ENCODE measurements at places on chromosomes 5 and 9. TPM values are rescaled to one million over a fixed set of nuclear protein-coding genes. Genes with fewer than 3 reads are reported as not detected.

MTAP gene
- polyA plus RNA-seq: 20.5 TPM

SLC34A1 gene
- not detected for polyA plus RNA-seq

DNA sequence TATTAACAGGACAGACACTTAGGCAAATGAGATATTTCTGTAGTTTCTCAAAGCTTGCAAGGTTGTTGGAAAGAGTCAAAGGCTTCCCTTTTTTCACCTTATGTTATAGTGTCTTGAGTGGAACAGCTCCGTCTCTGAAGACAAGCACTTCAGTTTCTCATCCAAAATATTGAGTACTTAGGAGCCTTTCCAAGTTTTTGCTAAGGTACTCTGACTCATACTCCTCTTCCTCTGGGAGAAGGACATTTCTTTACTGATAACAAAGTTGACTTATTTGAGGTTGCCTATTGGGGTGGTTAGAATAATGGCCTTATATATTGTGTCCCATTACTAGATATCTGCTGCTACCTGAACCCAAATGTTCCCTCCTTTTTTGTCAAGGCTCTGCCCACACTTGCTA is 869.6 kb downstream of the MAT2B start:
- DNase-seq: peak; percentile 4

PCDHAC1 gene
- 0.31 TPM for polyA plus RNA-seq

GRCh38 chr5:113652161-113652560 is 138.7 kb downstream of the YTHDC2 start:
- no peak for DNase-seq

DNA sequence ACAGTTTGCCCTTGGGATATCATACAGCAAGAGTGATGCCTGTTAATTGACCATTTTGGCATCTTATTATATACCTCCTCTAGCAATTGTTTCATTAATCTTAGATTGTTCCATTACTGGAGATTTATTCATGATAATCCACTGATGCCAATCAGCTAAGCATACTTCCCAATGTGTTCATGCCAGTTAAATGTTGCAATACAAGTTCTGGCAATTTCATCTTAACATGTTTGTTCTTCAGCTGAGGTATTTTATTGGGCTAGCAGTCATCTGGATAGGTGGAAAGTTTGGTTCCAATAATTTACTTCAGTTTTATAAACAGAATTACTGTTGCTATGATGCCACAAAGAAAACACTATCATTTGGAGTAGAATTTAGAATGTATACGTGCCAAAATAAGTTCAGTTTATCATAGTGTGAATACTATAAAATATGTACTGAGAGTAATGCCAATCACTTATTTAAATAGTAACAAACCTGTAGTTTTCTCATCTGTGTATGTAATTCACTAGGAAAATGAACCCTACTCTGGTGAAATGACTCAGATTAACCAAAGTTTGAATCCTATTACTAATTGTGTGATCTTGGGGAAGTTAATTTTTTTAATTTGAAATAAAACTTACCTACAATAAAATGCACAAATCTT is 27.9 kb upstream of the IL31RA start:
- no peak for DNase-seq

DNA sequence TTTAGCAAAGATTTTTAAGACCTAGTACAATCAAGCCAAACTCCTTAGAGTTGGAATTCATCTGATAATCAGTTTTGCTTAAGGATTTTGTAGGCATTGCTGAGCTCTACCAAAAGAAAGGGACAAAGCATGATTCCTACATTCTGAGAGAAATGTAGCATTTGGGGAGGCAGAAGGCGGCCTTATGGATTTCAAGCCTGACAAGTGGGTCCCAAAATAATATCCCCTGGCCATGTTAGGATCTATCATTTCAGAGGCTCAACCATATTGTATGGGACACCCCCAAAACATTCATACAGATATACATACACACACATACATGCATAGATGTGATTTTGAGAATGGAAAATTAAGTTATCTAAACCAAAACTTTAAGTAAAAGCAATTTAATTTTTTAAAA is 257.8 kb upstream of the VLDLR start:
- DNase-seq: no peak

GRCh38 chr5:56465769-56466135 is 232.6 kb upstream of the ANKRD55 start:
- no peak for DNase-seq

GPR151 gene
- not detected for polyA plus RNA-seq

DBH gene
- polyA plus RNA-seq: 0.49 TPM

DNA sequence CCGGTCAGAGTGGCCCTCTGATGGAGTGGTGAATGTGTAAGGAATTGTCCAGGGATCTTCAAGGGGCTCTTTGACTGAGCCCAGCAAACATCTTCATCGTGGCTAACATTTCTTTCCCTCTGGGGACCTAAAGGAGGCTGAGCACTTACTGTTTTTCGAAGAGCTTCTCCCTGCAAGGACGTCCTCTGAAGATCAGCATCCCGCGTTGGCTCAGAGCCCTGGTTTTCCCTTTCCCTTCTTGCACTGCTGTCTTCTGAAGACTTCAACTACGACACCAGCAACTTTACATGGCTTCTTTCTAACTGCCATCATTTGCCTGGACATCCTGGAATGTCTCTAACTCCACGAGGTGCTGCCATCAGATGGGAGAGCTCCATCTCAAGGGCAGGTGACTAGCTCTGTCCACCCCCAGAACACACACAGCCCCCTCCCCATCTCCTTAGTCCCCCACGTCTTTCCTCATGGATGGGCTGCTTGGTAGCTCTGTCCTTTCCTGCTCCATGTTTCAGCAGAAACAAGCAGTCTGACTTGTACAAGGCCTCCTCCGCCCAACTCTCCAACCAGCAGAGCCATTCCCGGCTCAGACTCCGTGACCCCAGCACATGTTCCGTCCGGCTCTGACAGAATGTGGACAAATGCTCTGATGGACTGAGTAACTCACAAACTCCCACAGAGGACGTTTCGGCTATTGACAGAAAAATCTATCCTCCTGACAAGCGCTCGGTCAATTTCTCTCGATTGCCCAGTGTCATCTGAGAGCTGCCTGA is 17.1 kb downstream of the SHB start:
- no peak for DNase-seq

GRCh38 chr5:172533399-172534228 is 79.3 kb upstream of the SH3PXD2B start:
- no peak for DNase-seq

- DNase-seq: peak; percentile 38
These were observed at the start of gene PTPRD for GRCh38 chr9:10612641-10613398. Gene PTPRD, minus strand, starts transcription at chr9:10613002.

NAA35 gene
- polyA plus RNA-seq: 18.8 TPM

MAP1B gene
- 27.0 TPM for polyA plus RNA-seq

IFNK gene
- polyA plus RNA-seq: not detected

SLCO6A1 gene
- polyA plus RNA-seq: not detected

TXNDC8 gene
- polyA plus RNA-seq: not detected

AMBP gene
- 0.87 TPM for polyA plus RNA-seq

GRCh38 chr9:121645003-121645402 is 6.4 kb upstream of the DAB2IP start:
- peak; percentile 58 for DNase-seq

SOWAHA gene
- 2.5 TPM for polyA plus RNA-seq

DNA sequence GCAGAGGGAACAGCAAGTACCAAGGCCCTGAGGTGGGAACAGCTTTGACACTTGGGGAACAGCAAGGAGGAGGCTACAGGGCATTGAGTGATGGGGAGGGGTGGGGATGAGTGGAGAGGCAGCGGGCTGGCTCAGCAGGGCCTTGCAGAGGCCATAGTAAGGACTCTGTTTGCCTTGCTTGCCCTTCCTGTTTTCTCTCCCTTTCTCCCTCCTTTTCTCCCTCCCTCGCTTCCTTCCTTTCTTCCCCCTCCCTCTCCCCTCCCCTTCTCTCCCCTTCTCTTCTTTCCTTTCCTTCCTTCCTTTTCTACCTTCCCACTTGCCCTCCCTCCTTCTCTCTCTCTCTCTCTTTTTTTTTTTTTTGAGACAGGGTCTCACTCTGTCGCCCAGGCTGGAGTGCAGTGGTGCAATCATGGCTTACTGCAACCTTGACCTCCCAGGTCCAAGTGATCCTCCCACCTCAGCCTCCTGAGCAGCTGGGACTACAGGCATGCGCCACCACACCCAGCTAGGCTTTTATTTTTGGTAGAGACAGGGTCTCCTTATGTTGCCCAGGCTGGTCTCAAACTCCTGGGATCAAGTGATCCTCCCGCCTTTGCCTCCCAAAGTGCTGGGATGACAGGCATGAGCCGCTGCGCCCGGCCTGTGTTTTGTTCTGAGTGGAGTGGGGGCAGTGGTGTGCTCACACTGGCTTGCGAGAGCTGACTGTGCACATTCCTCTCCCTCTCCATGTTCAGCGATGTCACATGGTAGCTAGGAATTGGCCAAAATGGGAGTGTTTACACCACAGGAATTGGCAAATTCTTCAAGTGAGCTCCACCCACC is 17.1 kb downstream of the IER5L start:
- peak; percentile 52 for DNase-seq

NAIP gene
- 12.8 TPM for polyA plus RNA-seq

GRCh38 chr9:122816163-122816867 is 12.1 kb downstream of the PDCL start:
- DNase-seq: peak; percentile 46

DNA sequence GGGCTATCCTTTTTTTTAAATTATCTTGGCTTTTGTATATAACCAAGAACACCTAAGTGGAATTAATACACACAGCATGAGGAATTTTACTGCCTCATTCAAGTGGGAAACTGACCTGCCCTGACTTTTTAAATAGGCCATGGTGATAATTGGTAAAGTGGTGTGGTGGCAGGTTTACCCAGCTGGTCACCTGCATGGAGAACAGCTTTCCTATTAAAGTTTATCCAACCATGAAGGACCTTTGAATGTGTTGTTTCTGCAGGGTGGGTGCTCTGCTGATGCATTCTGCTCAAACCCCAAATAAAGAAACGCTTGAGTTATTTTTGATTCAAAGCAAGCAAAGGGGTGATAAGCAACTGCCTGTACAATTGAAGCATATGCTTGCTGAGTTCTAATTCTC is 261.0 kb upstream of the GRIN3A start:
- no peak for DNase-seq

- peak; percentile 45 for DNase-seq
These were observed 438 bp upstream of the PAPPA start for GRCh38 chr9:116152941-116153764.

DNA sequence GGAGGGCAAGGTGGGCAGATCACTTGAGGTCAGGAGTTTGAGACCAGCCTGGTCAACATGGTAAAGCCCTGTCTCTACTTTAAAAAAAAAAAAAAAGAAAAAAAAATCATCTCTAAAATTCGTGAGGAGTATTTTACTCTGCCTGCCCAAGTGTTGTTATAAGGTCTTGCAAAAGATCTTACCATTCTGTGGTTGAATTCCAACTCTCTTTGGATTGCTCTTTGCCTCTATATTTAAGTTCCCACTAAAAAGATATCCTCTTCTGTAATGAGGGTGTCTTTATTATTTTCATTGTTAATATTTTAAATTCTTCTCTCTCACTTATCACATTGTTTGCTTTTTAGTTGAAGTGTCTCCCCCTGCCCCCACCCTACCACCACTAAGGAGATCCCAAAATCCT is 33.4 kb downstream of the CREBRF start:
- no peak for DNase-seq

CBY3 gene
- 0.60 TPM for polyA plus RNA-seq

LCP2 gene
- 5.0 TPM for polyA plus RNA-seq

DNA sequence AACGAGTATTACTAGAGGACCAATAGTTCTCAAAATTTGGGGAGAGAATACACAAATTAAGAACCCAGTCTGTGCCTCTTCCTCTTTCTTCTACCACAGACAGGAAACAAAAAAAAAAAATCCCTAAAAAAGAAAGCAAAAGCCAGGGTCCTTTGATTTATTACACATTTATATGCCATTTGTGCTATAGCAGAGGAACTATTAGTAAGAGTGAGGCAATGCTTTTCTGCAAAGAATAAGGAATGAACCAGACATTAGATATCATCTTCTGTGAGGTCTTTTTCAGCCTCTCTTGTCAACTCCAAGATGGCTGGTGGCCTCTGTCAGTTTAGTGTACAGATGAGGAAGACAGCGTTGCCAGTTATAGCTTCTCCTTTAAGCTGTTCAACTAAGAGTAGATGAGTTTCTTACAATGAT is 127.6 kb downstream of the RFX3 start:
- peak; percentile 30 for DNase-seq

UGT3A2 gene
- 0.47 TPM for polyA plus RNA-seq

DNA sequence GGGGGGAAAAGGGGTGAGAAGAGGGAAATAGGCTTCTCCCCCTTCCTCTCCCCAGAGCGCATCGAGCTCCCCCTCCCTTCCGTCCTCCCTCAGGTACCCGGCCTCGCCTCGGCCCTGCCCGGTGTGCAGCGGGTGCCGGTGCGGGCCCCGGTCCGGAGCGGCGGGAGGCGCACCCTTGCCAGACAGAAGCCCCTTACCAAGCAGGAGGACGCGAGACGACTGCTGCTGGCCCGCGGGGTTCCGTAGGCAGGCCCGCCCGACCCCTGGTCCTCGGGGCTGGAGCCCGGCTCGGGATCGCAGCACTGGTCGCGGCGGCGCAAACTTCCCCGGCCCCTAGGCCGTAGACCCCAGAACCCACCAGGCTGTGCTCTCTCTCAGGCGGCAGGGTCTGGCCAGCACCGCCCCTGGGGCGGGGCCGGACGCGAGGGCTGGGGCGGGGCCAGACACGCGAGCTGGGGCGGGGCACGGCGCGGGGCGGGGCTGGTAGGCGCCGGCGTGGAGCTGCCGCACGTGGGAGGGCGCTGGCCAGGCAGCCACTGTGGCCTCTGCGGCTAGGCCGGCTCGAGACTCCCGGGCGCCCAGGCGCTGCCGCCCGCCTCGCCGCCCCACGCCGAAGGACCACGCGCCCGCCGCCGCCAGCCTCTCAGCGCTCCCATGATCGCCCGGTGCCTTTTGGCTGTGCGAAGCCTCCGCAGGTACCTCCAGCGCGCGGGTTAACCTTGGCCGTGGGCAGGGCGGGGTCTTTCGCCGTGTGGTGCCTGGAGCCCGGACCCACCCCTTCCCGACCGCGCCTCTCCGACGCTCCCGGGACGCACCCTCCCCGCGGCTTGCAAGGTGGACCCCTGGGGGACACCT is at the start of the genes NLN and SGTB:
TSS of gene NLN (plus strand) at position 486 of the 855 bp plus-strand sequence. CDS start at position 655, 169 bp downstream.
TSS of gene SGTB (minus strand) at position 390 of the 855 bp plus-strand sequence. CDS start 1,302 bp downstream, outside the sequence.
- DNase-seq: peak; percentile 94

SV2C gene
- polyA plus RNA-seq: 0.07 TPM

ITGA1 gene
- 13.3 TPM for polyA plus RNA-seq

GPR21 gene
- polyA plus RNA-seq: not detected

DDX4 gene
- 0.21 TPM for polyA plus RNA-seq

- DNase-seq: no peak
These were observed 120.3 kb downstream of the MUSK start for GRCh38 chr9:110788871-110789270.

GRCh38 chr5:22050931-22051330 is 802.2 kb downstream of the CDH12 start:
- DNase-seq: no peak

GRCh38 chr9:10000669-10001068 is 612.1 kb downstream of the PTPRD start:
- DNase-seq: no peak

DNA sequence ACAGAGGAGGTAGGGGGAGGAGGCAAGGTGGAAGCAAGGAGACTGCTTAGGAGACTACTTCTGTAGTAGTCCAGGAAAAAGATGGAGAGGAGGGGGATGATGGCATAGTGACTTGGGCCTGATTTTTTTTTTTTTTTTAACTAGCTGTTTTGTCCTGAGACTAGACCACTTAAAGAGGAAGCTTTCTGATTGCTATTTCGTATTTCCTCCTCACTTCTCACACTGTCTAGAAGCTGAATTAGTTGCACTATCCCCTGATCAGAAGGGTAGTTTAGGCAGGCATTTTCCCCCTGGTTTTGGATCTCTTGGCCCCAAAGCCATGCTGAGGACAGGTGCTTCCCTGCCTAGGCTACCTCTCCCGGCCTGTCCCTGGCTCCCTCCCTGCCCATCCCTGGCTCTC is 14.9 kb downstream of the LARP1 start:
- no peak for DNase-seq

GRCh38 chr5:116942622-116943021 is 368.0 kb upstream of the SEMA6A start:
- DNase-seq: no peak

All from muscle of leg (tissue), 16 donors.